Anterior cingulate cortex (tissue), 58 donors: ENCODE measurements at places on chromosomes 7 and 10.

- DNase-seq, result no peak
Observed at GRCh38 chr7:156661637-156662036, 21.1 kb downstream of the RNF32 start.

DNA sequence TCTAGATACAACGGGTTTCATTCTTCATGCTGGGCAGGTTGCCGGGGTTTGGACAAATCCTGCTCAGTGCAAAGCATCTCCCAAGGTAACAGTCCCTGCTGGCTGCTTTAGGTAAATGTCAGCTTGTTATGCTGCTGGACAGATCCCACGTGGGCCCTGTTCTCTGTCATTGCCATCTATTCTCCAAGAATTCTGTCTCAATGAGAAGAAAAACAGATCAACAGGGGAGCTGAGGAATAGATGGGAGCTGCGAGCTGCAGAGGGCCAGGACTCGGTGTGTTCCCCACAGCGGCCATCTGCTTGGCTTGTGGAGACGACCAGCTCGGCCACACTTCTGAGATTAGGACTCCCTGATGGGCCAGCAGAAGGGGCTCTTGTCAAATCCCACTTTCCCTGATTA, 235.2 kb downstream of the DPP6 start:
- no peak for DNase-seq

DNA sequence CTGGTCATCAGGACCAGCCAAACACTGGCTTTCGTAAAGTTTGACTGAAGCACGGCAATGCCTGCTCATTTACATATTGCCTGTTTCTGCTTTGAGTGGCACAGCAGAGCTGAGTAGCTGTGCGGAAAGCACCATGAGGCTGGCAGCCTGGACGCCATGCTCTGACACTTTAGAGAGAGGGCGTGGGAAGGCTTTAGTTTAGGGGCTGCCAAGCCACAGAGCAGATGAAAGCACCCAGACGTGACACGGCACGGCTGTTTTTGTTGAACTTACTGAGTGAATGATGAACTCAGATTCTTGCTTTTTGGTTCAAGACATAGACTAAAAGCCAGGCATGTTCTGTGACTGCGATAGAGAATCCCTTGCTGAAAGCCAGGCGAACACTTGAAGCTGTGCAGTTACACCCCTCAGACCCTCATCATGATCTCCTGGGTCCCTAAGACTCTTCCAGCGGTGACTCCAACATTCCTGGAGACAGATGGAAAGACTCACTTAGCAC, 182.1 kb downstream of the ZMYND11 start:
- no peak for DNase-seq

- no peak for DNase-seq
Observed at GRCh38 chr10:70559861-70560260, 42.7 kb downstream of the PRF1 start.

GRCh38 chr7:4550117-4550516, 132.0 kb upstream of the FOXK1 start:
- no peak for DNase-seq

DNA sequence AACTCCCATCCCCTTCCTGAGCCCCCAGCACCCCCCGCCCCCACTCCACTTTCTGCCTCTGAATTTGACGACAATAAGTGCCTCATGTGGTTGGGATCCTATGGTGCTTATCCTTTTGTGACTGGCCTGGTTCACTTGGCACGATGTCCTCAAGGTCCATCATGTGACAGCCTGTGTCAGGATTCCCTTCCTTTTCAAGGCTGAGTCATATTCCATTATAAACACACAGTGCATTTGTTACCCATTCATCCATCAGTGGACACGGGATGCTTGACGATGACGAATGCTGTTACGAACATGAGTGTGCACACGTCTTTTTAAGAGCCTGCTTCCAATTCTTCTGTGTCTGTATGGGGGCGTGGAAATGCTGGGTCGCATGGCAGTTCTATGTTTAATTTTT, 26.7 kb downstream of the SHH start:
- no peak for DNase-seq

DNA sequence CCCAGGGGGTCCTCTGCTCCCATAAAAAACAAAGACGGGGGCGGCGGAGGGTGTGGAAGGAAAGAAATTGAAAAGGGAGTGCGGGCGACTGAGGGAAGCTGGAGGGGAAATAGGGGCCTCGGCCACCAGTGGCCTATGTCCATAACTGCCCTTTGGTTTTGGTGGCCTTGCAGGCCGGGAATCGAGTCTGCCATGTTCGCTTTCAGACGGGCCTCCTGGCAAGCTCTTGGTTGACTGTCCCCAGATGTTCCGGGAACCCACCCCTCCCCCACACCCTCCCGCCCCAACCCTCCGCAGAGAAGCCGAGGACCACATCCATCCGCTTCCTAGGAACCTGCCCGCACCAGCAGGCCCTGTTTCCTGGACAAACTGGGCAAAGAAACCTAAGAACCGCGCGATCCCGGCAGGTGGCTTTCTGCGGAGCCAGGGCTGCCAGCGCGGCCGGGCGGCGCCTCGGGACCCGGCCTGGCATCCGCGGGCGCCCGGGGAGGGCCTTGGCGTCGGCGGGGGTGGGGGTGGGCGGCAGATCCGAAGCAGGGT, 20.0 kb upstream of the GATA3 start:
- DNase-seq, result no peak

DNA sequence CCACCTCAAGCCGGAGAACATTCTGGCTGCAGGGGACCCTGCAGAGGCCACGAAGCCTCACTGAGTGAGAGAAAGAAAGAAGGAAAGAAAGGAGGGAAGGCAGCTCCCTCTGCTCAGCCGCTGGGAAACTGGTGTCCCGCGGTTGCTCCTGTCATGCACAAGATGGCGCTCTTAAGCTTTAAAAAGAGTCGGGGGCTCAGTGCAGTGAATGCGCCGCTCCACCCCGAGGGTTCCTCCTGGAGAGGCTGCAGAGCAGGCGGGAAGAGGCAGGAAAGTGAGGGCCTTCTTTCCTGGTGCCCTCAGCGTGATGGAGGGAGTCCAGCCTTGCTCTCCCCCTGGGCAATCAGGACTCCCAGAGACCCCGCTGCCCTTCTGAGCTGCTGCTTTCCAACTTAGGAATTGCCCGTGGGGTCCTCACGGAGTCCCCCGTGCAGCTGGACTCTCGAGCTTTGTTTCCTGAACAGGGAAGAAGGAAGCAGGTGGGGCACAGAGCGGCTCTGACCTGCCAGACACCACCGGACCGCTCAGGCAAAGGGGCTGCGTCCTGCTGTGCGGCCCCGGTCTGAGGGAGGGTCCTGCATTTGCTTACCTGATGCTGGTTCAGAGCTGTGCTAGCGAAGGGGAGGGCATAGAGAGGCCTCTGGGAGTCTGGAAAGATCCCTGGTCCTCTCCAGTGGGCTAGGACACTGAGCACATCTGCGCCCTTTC, 141.9 kb upstream of the MKI67 start:
- peak; percentile 33 for DNase-seq

DNA sequence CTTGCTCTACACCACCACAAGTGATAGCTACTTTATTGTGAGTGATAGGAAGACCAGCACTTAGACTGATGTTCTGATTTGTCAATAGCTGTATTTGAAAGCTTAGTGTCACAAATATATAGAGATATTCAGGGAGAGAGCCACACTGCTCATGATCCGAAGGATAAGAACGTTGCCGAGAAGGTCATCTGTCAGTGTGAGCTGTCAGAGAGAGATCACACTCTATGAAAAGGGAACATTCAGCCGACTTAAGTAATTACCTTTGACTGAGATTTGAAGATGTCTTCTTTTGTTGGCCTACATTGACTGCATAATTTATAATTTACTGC, 322.6 kb downstream of the TFEC start:
- DNase-seq, result no peak
